ENCODE measurements at places on chromosomes 1 and 21.

GRCh38 chr1:214213136-214213535, 67.8 kb upstream of the SMYD2 start:
- DNase-seq: no peak

DNA sequence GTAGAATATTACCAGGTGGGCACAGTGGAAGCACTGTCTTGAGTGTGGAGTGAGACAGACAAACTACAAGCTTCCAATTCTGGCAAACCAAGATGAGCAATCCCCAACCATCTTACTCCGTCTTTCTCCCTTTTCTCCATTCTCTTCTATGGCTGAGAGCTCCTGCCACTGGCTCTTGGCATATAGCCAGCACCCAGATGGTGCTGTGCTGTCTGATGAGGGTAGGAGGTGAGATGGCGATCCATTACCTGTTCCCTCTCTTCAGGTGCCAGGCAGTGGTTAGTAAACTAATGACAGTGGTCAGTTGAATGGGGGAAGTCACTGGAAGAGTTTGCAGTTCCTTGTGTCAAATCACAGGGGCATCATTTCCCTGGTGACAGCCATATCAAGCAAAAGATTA, 108.4 kb downstream of the FNBP1L start:
- DNase-seq: no peak

DNA sequence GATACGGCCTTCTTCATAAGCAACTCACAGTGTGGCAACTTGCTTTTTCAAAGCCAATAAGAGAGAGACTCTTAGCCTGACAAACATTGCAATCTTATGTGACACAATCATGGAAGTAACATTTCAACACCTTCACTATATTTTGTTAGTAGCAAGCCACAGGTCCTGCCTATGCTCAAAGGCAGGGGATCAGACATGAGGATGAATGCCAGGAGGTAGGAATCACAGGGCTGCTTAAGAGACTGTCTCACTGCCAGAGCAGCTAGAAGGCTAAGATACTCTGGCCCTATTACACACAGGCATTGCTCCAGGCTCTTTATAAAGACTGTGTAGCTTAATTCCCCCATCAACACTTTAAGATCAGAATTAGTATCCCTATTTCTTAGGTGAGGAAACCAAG, 236.2 kb upstream of the KAZN start:
- no peak for DNase-seq

GRCh38 chr1:69947837-69948236, 257.5 kb downstream of the LRRC40 start:
- no peak for DNase-seq

DNA sequence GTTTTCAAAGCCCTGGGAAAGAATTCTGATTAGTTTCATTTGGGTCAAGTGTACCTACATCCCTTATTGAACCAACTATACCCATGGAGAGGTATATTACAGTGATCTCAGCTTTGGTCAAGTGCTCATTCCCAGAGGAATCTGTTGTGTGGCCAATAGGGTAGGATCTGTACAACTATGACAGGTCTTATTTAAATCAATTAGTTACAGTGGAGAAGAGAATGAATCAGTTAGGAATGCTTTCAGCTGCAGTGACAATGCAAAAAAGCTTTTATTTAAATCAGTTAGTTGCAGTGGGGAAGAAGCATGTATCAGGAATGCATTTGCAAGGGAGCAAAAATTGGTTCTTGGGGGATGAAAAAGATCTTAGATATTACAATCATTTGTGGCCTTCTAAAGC, 119.0 kb downstream of the FGGY start:
- no peak for DNase-seq

- DNase-seq: no peak
Measured at GRCh38 chr1:7329868-7330615, 441.1 kb upstream of the VAMP3 start.

DNA sequence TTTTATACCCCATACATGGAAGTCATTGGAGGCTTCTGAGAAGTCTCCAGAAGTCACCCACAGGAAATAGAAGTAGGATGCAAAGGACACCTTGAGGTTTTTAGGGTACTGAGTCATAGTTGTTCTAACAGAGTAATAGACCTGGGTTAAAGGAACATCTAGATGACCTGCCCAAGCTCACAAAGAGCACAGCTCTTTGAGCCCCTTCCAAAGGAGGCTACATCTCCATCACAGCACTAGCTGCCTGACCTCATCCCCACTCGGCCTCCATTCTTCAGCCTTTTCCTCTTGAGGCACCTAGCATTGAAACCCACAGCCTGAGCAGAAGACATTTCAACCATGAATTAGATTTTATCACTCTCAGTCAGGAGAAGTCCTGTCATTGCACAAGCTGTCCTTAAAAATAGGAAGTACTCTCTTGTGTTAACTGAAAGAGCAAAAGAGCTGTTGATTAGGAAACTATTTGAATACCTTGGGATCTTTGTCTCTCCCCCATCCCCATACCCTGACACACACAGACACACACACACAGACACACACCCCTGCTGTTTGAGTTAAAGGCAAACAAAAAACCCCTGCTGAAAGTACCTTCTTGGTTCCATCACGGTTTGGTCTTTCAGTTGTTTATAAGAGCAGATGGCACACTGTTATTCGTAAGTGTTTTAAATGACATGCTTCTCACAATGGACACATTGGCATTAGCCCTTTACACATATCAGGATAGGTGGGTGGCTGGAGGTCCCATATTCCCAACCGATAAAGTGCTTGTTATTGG, 22.2 kb downstream of the MKNK1 start:
- no peak for DNase-seq
